ENCODE measurements at places on chromosomes 5 and 9. TPM values are rescaled to one million over a fixed set of nuclear protein-coding genes. Genes with fewer than 3 reads are reported as not detected.
A peak's percentile ranks its signal among the peaks of the same experiment; 100 is the strongest.

Gene RMRP
- polyA plus RNA-seq: 33.0 TPM

Gene DMRT3
- polyA plus RNA-seq: not detected

Gene EGFL7
- 0.48 TPM for polyA plus RNA-seq

Gene DPH7
- polyA plus RNA-seq: 26.2 TPM

Gene BTNL8
- polyA plus RNA-seq: not detected

Gene SLCO6A1
- not detected for polyA plus RNA-seq

- DNase-seq: no peak
Observed at GRCh38 chr9:134595014-134595413, 46.6 kb upstream of the COL5A1 start.

- DNase-seq: no peak
Observed at GRCh38 chr9:25857147-25857546, 178.9 kb upstream of the TUSC1 start.

GRCh38 chr5:73218552-73219171, 45.7 kb downstream of the TMEM174 start:
- no peak for DNase-seq

- peak; percentile 53 for DNase-seq
Observed at GRCh38 chr5:160399402-160400353, at the start of gene FAM200C. Gene FAM200C (minus strand): TSS chr5:160400054. CDS start chr5:160395490, 4,564 bp downstream.

DNA sequence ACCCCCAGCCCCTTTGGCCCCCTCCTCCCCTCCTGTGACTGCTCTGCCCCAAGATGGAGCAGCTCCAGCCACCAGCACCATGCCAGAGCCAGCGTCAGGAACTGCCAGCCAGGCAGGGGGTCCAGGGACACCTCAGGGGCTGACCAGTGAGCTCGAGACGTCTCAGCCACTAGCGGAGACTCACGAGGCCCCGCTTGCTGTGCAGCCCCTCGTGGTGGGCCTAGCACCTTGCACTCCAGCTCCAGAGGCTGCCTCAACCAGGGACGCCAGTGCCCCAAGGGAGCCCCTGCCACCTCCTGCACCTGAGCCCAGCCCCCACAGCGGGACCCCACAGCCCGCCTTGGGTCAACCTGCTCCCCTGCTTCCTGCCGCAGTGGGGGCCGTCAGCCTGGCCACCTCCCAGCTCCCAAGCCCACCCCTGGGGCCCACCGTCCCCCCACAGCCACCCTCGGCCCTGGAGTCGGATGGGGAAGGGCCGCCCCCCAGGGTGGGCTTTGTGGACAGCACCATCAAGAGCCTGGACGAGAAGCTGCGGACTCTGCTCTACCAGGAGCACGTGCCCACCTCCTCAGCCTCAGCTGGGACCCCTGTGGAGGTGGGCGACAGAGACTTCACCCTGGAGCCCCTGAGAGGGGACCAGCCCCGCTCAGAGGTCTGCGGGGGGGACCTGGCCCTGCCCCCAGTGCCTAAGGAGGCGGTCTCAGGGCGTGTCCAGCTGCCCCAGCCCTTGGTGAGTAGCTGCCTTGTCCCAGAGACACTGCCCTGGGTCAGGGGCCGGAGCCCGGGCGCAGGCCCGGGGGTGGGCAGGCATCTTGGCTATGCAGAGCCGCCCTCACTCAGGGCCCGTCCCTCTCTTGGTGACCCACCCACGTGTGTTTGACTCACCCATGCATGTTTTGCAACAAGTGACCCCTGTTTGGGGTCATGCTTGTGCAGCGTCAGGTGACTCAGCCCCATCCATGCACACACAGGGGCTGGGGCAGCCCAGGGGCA, 105.2 kb downstream of the WNK2 start:
- DNase-seq: no peak

- no peak for DNase-seq
Observed at GRCh38 chr5:107265193-107265592, 405.5 kb downstream of the EFNA5 start.

GRCh38 chr5:96180684-96181435, 219.2 kb upstream of the ELL2 start:
- no peak for DNase-seq

DNA sequence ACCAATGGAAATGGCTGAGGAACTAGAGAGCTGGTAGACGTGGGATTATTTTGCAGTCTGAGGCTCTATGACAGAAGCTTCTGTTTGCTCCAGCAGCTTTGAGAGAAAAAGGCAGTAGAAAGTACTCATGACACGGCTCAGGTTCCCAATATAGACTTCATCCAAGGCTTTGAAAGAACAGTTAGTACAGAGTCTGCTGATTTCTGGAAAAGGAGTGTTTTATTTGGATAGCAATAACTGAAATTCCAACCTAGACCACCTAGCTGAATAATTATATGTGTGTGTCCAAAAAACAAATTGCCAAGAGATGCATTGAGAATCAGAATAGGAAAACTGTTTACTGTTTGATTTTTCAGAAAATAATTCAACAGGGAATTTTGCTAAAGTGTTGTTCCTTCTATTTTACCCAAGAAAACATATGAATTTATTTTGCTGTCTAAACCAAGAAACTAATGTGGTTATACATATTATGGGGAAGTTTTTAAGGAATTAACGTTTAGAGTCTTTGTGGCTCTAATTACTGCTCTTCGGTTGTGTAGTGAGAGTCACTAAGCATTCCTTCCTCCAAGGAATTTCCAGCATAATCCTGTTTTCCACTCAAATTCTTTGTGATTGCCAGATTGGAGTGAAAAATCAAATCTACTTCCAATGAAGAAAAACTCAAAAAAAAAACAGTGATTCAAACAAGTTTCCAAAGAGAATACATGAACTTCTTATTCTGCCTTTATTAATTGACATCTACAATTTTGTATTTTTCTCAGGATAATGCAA, 18.1 kb upstream of the MTX3 start:
- no peak for DNase-seq

- DNase-seq: peak; percentile 14
Observed at GRCh38 chr9:98795970-98796363, 388 bp downstream of the ANKS6 start.

DNA sequence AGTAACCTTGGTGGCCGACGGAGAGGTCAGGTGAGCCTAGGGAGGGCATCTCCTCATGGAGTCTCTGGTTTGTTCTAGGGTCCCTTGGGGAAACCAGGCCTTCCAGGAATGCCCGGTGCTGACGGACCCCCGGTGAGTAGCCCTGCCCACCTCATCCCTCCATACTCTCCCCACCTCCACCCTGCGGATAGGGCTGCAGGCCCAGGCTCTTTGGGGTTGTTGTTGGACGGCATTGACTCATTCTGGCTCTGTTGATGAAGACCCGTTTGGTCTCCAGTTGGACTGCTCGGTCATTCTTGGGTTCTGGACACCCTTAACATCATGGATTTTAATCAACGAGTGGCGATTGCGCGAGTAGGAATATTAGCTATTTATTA, 112.3 kb upstream of the FCN2 start:
- DNase-seq: no peak

GRCh38 chr5:54180630-54181031, 129.7 kb downstream of the ARL15 start:
- no peak for DNase-seq
